Skeletal muscle cell (primary cell): ENCODE measurements at places on chromosomes 1 and 21.

DNA sequence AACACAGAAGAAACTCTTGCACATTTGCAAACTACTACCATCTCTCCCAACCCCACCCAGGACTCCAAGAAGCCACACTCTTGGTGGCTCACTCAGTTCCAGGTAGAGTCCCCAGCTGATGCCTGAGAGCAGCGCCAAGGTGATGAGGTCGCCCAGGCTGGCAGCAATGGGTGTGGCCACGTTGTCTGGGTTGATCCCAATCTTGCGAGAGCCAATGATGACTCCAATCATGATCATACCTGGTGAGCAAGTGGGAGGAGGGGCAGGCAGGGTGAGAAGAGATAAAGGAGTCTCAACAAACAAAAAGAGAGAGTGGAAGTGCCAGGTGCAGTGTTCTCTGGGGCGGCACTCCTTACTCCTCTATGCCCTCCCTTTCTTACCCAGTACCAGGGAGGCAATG, 14.4 kb downstream of the SLC41A1 start:
- DNase-seq, result no peak

DNA sequence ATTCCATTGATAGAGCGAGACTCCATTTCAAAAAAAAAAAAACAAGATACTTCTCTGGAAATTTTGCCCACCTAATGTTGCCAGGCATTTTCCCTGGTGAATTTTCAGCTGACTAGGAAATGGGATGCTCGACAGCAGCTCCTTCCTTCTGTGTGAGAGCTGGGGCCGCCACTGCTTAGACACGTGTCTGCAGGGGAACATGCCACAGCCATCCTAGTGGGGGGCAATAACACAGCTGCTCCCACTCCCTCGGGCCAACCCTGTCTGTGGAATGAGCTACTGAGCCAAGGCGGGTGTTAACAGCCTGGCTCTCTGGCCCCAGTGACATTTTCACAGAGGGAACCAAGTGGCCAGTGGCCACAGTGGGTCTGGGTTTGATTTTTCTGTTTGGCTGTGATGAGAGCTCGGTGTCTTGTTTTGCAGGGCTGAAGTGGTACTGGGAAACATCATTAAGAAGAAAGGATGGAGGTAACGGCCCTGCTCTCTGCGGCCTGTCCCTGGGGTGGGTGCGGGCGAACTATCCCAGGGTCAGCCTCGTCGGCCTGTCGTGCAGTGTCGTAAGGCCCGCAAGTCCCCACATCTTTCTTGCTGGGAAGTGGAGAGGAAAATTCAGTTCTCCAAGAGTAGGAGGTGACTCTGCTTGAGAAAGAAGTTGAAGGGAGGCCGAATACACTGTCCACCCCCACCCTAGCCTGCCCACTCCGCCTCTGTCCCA, 39.2 kb downstream of the KCNAB2 start:
- DNase-seq, result no peak

DNA sequence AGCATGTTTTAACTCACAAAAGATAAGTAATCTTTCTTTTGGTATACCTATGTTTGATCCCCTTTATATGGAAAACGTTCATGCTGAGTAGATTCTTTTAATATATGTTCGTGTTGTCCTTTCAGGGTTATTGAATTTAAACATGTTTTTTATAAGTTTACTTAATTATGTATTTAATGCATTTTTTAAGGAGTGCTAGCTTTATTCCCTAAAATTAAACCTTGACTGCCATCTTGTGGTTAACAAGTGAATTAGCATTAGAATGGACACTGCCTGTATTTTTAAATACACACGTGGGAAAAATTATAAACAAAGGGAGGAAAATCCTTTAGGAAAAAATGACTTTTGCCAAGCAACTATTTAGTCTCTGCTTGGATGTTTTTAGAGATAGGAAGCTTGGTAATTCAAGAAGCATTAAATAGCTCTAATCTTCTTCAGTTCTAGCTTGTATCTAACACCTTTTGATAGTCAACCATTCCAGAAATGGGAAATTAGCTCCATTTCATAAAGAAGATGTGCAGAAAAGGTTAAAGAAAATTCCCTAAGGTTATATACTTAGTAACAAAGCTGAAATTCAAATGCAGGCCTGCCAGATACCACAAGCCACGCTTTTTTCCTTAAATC, 43.0 kb downstream of the UBE2U start:
- DNase-seq, result no peak

DNA sequence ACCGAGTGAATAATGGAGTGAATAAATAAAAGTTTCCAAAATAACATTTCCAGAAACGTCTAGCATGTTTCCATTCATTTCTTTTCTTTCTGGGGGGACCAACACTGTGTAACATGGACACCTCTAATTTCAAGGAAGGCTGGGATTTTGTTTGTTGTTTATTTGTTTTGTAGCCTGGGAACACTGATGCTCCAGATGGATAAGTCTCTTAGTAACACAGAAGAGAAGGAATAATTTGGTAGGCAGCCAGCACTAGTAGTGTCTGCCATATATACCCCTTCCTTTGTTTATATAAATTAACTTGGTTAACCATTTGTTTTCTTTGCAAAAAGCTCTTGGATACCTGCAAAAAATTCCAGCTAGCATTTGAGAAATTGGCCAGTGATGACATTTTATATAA, 411.4 kb upstream of the DEPDC1 start:
- DNase-seq, result no peak

DNA sequence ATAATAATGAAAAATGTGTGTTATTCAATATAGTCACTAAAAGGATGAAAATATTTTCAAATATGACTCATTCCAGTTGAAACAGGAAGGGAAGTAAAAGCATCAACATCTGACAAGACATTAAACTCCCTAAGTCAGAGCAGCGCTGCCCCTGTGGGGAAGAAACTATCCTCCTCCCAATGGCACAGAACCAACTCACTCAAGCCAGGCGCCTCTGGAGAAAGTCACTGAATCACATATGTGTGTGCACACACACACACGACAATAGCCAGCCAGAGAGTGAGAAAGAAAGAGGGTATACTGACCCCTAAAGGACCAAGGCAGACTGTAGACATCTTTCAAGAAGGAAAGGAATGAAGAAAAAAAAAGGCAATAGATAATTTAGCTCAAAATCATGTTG, 126.9 kb downstream of the SETD4 start:
- peak; percentile 79 for DNase-seq

- DNase-seq, result no peak
Measured at GRCh38 chr1:111819566-111820263, 64.0 kb downstream of the DDX20 start.

DNA sequence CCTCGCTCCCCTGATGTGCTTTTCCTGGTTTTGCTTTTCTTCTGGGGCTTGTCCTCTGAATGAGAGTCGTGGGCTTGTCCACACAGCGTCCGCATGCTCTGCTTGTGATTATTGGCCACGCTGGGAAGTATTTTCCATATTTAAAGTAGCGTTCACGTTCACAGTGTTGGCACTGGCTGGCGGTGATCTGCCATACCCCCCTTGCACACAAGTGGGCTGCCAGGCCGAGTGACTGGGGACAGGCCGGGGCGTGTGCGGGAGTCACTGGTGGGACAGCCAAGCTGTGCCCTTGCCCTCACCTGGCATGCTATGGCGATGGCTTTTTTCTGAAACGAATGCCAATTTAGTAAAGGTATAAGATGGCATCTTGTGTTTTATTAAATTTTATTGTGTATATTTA, 32.8 kb downstream of the SLC37A1 start:
- DNase-seq, result no peak

DNA sequence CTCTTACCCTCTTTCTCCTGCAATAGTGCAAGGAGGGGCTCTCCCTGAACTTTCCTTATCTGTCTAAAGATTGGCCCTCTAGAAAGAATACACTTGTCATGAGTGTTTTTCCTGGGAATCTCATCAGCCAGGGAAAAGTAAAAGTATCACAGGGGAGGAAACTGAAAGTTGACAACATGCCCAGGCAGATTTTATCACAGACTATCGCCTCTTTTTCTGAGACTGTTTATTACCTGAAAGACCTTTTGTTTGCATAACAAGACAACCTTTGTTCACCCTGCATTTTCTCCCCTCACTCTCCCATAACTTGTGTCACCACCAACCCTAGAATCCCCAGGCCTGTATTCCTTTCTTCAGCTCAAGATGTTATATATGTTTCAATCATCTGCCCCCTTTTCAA, 794.7 kb upstream of the ADAMTS5 start:
- DNase-seq, result no peak

DNA sequence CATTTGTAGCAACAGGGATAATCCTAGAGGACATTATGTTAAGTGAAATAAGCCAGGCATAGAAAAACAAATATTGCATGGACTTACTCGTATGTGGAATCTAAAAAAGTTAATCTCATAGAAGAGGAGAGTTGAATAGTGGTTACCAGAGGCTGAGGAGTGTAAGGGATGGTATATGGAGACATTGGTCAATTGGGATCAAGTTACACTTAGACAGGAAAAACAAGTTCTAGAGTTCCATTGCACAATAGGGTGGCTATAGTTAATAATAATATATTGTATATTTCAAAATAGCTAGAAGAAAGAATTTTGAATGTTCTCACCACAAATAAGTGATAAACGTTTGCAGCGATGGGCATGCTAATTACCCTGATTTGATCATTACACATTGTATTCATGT, 354.6 kb downstream of the SEC16B start:
- DNase-seq, result no peak

- peak; percentile 90 for DNase-seq
Measured at GRCh38 chr21:38310646-38311485, 54.1 kb downstream of the KCNJ15 start.

DNA sequence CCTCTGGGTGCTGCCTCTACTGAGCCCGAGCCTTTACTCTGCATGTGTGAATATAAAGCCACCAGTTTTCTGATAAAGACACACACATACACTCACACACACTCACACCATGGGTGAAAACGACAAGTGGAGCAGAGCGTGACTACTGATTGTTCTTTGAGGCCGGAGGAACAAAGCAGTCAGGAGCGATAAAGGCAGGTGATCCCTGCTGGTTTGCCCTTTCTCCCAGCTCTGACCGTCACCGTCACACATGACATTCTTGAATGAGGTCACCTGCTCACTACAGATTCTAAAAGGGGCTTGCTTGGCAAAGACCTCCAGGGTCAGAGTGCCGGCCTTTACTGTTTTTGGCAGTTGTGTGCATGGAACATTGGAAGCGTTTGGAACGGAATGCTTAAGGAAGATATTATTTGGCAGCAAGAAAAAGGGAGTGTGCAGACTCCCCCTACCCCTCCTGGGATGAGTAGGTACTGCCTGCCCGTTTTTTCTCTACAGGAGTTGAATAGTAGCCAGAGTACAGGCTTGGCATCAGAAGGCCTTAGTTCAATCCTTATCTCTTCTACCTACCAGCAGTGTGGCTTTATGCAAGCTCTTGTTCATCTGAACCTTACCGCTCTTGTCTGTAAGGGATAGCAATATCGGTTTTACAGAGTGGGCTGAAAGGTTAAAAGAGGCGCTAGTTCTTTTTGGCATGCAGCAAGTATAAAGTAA, 79.7 kb downstream of the PBX1 start:
- no peak for DNase-seq

- DNase-seq, result no peak
Measured at GRCh38 chr1:212152308-212152693, 116.8 kb downstream of the DTL start.

DNA sequence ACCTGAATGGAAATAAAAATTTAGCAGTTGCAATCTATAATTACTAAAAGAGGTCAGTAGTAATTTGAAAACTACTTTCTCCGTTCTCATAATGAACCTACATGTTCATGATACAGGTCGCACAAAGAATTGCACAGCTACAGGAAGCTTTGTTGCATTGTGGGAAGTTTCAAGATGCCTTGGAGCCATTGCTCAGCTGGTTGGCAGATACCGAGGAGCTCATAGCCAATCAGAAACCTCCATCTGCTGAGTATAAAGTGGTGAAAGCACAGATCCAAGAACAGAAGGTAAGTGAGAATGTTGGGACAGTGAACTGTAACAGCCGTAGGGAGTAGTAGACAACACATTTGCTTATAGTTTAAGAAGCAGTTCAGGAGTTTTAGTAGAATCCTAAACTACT, 68.8 kb upstream of the BMP8A start:
- no peak for DNase-seq

DNA sequence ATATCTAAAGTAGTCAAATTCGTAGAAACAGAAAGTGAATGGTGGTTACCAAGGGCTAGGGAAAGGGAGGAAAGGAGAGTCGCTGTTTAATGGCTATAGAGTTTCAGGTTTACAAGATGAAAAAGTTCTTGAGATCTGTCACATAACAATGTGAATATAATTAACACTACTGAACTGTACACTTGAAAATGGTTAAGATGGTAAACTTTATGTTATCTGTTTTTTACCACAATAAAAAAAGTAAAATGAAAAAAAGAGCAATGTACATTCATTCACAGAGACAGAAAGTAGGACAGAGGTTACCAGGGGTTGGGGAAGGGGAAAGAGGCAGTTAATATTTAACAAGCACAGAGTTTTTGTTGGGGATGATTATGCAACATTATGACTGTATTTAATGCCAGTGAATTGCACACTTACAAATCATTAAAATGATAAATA, 53.3 kb upstream of the SEC16B start:
- DNase-seq, result no peak

DNA sequence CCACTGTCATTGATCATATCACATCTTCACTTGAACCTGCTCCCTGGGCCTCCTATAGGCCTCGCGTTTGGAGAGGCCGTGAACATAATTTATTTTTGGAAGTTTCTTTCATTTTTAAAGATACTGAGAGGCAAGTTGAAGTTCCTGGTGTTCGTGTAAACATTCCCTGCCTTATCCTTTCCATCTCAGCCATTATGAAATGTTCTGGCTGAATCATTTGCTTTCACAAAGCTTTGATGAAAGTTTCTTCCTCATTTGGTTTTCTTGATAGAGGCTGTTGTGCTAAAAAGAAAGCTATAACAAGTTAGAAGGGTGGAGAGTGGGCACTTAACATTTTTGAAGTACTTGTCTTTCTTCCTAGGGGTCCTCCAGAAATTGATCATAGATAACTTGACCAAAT, 15.5 kb downstream of the CAMTA1 start:
- DNase-seq, result peak; percentile 20

DNA sequence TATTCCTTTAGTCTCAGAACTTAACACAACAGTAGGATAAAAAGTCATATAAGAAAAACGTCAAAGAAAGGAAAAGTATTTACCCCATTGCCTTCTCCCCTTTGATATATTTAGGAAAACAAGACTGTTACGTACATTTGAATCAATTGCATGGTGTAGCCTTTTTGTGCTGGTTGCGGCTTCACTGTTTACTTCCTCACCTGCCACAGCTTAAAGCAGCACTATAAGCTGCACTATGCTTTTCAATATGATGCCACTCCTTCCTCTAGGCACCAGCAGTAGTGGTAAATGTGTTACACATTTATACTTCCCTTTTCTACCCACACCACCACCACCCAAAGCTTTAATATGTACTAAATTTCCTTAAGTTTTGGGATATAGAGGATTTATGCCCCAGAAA, 111.1 kb downstream of the ATP1B1 start:
- DNase-seq, result no peak

DNA sequence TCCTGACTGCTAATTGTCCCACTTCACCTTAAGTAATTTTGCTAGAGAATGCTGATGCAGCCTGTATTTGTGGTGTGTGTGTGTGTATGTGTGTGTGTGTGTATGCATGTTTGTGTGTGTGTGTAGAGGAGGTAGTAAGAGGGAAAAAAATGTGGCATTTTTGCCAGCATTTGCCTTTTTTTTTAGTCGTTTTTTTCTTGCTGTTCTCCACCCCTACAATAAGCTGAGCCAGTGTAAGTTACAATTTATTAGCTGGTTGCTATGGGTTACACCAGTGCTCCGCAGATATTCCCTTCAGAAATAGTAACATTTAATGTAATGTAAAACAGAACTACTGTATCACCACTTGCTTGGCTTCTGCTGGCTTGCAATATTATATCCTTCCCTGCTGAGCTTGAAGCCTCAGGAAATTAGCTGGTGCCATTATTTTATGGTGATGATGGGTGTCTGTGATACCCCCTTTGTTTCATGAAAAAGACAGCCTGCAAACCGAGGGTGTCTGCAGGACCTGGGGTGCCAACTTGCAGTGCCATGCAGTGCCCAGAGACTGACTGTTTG, 23.4 kb upstream of the IGSF3 start:
- DNase-seq, result no peak
